ENCODE measurements at places on chromosomes 2 and 18. TPM values are rescaled to one million over a fixed set of nuclear protein-coding genes. Genes with fewer than 3 reads are reported as not detected.

Gene C18orf54
- 10.2 TPM for total RNA-seq

Gene DYNAP
- not detected for total RNA-seq

Gene MAP3K19
- total RNA-seq: not detected

Gene PLGLB1
- total RNA-seq: not detected

Gene ALPI
- not detected for total RNA-seq

Gene PTPRN
- total RNA-seq: 4.9 TPM

Gene CFAP210
- total RNA-seq: not detected

Gene APOB
- not detected for total RNA-seq

Gene SEH1L
- total RNA-seq: 61.2 TPM

Gene UGT1A10
- not detected for total RNA-seq

Gene TSPYL6
- total RNA-seq: not detected

Gene ARHGEF4
- total RNA-seq: 3.9 TPM

GRCh38 chr2:193250389-193250788, 1055.7 kb upstream of the TMEFF2 start:
- H3K4me3 ChIP-seq: no peak overlapping the region
- no peaks in the 10 kb centered on the region for H3K4me1 ChIP-seq
- H3K36me3 ChIP-seq: no peaks in the 10 kb centered on the region
- no peak for DNase-seq
- H3K27ac ChIP-seq: no peak overlapping the region
- no peaks in the 10 kb centered on the region for H3K27me3 ChIP-seq

- H3K27ac ChIP-seq: peak overlapping the region; percentile 76
- no peaks in the 10 kb centered on the region for H3K27me3 ChIP-seq
- H3K36me3 ChIP-seq: peaks cover 42% of the 10 kb centered on the region
- peak; percentile 71 for DNase-seq
- no peak overlapping the region for H3K4me3 ChIP-seq
- peaks cover 95% of the 10 kb centered on the region for H3K4me1 ChIP-seq
These were observed 204.1 kb downstream of the GLI2 start for GRCh38 chr2:120939595-120940318.

DNA sequence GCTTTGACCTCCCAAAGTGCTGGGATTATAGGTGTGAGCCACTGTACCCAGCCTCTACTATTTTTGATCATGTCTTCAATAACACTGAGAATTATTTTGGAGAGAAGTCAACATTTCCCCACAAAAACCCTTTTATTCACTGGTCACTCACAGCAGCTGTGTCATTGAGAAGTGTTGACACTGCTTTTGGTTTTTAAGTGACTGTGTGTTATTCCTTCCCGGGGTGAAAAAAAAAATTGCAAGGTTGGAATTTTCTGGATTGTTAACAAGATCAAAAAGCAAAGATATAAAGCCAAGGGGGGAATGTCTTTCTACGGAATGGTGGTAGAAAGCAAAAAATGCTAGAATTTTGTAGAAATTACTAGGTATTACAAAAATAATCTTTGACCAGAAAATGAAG, 61.5 kb downstream of the TANC1 start:
- no peak for DNase-seq
- H3K4me1 ChIP-seq: peaks cover 34% of the 10 kb centered on the region
- peak overlapping the region; percentile 47 for H3K27ac ChIP-seq
- H3K4me3 ChIP-seq: no peak overlapping the region
- no peaks in the 10 kb centered on the region for H3K36me3 ChIP-seq

- DNase-seq: no peak
- H3K27me3 ChIP-seq: no peaks in the 10 kb centered on the region
- no peaks in the 10 kb centered on the region for H3K4me1 ChIP-seq
- no peaks in the 10 kb centered on the region for H3K36me3 ChIP-seq
- no peak overlapping the region for H3K27ac ChIP-seq
These were observed 289.7 kb downstream of the EPHA4 start for GRCh38 chr2:221282386-221282785.

DNA sequence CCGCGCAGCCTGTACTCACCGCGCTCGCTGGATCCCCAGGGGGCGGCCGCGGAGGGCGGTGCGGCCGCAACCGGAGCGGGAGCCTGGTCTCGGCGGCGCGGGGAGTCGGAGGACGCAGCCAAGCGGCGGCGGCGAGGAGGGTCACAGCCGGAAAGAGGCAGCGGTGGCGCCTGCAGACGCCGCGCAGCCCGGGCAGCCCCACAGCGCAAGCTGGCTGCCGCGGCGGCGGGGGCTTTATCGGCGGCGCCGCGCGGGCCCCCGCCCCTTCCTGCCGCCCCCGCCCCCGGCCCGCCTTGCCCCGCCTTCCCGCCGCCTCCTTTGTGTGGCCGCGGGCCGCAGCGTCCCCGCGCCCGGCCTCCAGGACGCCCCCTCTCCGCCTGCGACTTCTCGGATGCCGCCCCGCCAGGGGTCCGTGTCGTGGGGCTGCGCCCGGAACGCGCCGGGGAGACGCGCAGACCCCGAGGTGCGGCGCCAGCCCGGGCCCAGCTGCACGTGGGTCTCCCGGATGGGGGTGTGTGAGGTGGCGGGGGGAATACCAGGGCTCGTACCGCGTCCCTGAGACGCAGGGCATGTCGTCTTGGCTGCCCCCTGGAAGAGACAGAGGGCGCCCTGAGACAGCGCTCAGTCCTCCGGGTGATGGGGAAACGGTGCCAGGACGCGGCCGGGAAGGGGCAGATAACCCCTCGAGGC, at the start of gene SERPINE2:
SERPINE2 (minus strand) TSS at position 207 of the 690 bp plus-strand sequence. CDS start 37,386 bp downstream, outside the sequence.
- H3K4me3 ChIP-seq: peak within 1 kb of the TSS; percentile 99
- H3K36me3 ChIP-seq: peaks cover 6% of the 10 kb centered on the region
- peak within 1 kb of the TSS; percentile 66 for H3K27ac ChIP-seq
- peaks cover 16% of the 10 kb centered on the region for H3K4me1 ChIP-seq

- no peaks in the 10 kb centered on the region for H3K36me3 ChIP-seq
- no peak overlapping the region for H3K27ac ChIP-seq
- H3K4me3 ChIP-seq: no peak overlapping the region
These were observed 23.0 kb upstream of the ARHGEF4 start for GRCh38 chr2:130813722-130814121.

DNA sequence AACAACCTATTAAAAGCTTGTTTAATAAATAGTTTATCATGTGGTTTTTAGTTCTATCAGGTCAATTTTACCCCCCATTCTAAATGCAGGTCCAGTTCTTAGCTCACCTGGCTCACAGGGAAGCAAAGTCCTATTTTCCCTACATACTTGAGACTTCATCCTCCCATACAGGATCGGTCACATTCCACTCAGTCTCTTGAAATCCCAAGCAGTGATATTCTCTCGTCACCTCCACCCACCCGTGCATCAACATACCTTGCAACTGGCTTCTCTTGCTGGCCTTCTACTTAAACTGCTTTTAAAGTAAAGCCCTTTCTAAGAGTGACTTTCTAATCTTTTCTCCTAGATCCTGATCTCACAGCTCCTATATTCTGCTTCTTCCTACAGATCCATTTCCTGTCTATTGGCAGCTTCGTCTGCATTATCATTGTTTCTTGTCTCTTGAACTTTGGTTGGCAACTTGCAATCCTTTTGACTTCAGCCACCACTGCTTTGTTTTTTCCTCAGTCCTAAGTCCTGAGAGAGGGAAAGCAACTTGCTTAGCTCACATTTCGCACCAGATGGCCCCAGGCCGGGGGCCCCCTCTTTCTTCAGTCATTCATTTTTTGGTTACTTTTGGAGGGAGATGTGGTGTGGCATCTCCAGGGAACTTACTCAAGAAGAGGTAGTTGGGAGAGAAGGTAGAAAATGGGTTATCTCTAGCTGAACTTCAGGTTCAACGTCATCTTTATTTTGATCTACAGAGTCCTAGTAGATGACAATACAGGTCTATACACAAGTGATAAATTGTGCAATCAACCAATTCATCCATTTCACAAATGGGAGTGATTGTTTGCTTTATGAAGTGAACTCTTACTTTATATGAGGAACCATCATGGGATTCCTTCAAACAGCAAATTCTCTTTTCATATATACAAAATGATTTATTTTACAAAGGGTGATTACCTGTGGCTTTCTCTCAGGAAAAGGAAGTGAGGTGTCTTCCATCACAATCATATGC, 23.9 kb upstream of the NCOA1 start:
- H3K4me1 ChIP-seq: no peaks in the 10 kb centered on the region
- no peaks in the 10 kb centered on the region for H3K36me3 ChIP-seq
- no peak overlapping the region for H3K4me3 ChIP-seq
- H3K27me3 ChIP-seq: no peaks in the 10 kb centered on the region

GRCh38 chr18:66534110-66534509, 69.8 kb downstream of the CDH19 start:
- no peak overlapping the region for H3K4me3 ChIP-seq
- H3K36me3 ChIP-seq: no peaks in the 10 kb centered on the region
- H3K4me1 ChIP-seq: no peaks in the 10 kb centered on the region
- no peak for DNase-seq
- H3K27ac ChIP-seq: no peak overlapping the region

DNA sequence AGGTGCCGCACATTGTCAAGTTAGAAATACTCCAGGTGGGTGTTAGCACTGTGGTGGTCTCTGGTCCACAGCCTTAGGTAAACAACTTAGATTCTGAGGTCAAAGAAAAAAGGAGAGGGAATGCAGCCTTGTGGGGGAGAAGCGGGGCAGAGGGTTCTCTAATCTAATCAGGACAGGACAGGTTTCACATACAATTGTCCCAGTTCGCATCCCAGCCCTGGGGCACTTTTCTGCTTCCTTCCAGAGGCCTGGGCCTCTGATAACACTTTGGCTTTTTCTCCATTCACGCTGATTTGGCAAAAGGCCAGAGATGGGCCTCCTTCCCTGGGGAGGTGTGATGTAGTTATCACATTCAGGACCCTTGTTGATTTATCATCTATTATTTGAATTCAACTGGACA, 32.5 kb downstream of the SLC1A4 start:
- H3K27ac ChIP-seq: no peak overlapping the region
- no peaks in the 10 kb centered on the region for H3K27me3 ChIP-seq
- no peak for DNase-seq
- H3K4me1 ChIP-seq: peaks cover 12% of the 10 kb centered on the region

DNA sequence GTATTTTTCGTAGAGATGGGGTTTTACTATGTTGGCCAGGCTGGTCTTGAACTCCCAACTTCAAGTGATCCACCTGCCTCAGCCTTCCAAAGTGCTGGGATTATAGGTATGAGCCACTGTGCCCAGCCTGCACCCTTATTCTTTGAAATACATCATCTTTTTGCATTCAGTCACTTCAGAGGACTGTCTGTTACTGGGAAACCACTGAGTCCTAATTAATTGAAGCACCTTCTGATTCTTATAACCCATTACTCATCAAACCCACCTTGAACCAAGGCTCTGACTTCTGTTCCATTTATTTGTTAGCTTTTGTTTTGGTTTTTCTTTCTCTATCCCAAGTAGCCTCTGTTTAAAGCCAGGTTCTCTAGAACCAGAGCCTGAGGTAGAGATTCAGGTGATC, 49.6 kb downstream of the CPO start:
- H3K27me3 ChIP-seq: no peaks in the 10 kb centered on the region
- H3K4me1 ChIP-seq: peaks cover 5% of the 10 kb centered on the region
- no peak overlapping the region for H3K27ac ChIP-seq
- H3K4me3 ChIP-seq: no peak overlapping the region
- no peak for DNase-seq
- no peaks in the 10 kb centered on the region for H3K36me3 ChIP-seq

DNA sequence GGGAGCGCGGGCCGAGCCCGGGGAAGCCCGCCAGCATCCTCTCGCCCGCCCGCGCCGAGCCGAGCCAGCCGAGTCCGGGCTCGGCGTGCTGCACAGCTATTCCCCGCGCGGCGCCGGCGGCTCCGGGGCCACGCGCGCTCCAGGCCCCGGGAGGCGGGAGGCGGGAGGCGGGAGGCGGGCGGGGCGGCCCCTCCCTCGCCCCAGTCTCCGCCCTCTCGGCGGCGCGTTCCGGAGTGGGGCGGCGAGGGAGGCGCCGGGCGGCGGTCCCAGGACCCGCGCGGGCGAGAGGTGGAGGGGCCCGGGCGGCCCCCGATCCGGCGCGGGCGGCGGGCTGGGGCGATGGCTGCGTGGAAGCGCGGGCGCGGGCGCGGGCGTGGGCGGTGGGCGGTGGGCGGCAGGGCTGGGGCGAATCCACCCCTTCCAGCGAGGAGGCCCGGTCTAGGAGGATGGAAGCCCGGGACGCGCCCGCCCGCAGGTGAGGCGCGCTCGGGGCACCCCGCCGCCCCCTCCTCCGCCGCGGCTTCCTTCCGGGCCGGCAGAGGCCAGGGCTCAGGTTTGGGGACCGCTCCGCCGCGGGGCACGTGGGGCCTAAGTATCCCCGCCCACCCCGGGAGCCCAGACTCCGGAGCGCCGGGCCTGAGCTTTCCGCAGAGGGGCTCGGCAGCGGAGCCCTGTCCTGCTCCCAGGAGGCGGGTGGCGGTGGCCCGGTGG, at the start of gene ADCY3:
ADCY3 (minus strand) TSS at position 140 of the 711 bp plus-strand sequence. CDS start 1,250 bp downstream, outside the sequence.
- peaks cover 14% of the 10 kb centered on the region for H3K36me3 ChIP-seq

DNA sequence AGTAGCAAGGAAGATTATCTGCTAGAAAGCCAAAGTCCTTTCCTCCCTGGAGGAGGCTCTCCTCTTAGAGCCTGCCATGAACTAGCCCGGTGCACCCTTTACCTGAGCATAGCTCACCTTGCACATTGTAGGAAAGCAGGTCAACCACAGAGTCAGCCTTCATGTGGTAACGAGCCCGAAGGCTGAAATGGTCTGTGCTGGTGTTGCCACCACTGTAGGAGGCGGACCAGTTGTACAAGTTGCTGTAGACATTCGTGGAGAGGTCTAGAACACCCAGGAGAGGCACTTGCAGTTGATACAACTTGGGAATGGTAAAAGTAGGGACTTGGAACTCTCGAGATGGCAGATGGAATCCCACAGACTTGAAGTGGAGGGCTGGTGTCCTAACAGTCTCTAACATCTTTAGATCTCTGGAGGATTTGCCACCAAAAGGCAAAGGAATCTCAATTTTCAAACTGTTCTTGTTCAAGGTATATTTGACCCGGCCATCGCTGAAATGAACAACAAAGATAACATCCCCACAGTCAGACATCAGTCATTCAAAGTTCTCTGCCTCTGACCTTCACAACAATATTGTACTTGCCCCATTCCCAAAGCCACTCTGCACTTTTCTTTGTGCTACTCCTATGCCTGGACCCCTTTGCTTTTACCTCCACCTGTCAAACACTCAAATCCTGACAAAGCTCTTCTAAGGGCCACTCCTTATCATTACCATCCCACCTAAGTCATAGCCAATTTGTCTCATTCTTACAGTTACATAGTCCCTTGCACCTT, 30.6 kb downstream of the APOB start:
- H3K4me1 ChIP-seq: no peaks in the 10 kb centered on the region
- H3K27me3 ChIP-seq: no peaks in the 10 kb centered on the region
- no peaks in the 10 kb centered on the region for H3K36me3 ChIP-seq
- H3K27ac ChIP-seq: no peak overlapping the region
- H3K4me3 ChIP-seq: no peak overlapping the region
- no peak for DNase-seq

- H3K36me3 ChIP-seq: no peaks in the 10 kb centered on the region
- no peak for DNase-seq
- no peak overlapping the region for H3K27ac ChIP-seq
- no peaks in the 10 kb centered on the region for H3K27me3 ChIP-seq
These were observed 271.3 kb downstream of the THSD7B start for GRCh38 chr2:137036619-137037018.

GRCh38 chr2:65129286-65129825, 550 bp downstream of the RAB1A start:
- H3K4me1 ChIP-seq: peaks cover 24% of the 10 kb centered on the region
- H3K27ac ChIP-seq: peak overlapping the region; percentile 91
- peak overlapping the region; percentile 79 for H3K4me3 ChIP-seq
- peak; percentile 51 for DNase-seq
- H3K36me3 ChIP-seq: peaks cover 17% of the 10 kb centered on the region
- no peaks in the 10 kb centered on the region for H3K27me3 ChIP-seq
